ENCODE measurements at places on chromosomes 6 and 20.

GRCh38 chr20:61119273-61119672 is 132.8 kb upstream of the CDH4 start:
- no peak for DNase-seq

DNA sequence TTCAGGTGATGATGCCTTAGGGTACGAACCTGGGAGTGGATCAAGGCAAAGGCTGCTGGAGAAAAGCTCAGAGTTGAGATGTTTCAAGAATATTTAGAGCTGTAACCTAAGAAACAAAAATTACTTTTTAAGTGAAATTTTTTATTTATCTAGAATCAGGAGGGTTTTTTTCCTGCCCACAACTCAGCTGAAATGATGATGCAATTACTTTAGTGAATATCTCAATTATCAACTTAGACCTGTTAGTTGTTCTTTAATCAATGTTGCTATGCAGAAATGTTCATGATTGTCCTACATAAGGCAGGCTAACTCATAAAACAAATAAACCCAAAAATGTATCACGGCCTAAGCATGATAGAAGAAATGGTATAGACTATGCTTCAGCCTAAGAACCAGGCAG is 50.3 kb downstream of the TPBG start:
- no peak for DNase-seq

- DNase-seq: no peak
These were observed 120.4 kb upstream of the PLCB4 start for GRCh38 chr20:8948442-8949020.

DNA sequence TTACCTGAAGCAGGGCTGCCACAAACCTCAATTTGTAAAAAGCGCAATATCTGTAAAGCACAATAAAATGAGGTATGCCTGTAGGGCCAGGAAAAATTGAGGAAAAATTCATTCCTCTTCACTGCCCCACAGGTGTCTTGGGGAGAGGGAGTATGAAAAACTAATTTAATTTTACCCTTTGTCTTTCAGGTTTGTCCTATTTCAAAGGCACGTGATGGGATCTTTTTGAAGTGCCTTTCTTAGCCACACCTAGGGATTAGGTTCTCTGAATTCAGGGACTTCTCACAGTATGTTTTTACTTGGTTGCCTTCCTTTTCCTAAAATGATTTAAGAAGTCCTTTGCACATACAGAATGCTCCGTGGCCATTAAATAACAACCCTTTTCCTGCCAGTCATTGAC is 71.9 kb downstream of the NCOA3 start:
- DNase-seq: no peak

DNA sequence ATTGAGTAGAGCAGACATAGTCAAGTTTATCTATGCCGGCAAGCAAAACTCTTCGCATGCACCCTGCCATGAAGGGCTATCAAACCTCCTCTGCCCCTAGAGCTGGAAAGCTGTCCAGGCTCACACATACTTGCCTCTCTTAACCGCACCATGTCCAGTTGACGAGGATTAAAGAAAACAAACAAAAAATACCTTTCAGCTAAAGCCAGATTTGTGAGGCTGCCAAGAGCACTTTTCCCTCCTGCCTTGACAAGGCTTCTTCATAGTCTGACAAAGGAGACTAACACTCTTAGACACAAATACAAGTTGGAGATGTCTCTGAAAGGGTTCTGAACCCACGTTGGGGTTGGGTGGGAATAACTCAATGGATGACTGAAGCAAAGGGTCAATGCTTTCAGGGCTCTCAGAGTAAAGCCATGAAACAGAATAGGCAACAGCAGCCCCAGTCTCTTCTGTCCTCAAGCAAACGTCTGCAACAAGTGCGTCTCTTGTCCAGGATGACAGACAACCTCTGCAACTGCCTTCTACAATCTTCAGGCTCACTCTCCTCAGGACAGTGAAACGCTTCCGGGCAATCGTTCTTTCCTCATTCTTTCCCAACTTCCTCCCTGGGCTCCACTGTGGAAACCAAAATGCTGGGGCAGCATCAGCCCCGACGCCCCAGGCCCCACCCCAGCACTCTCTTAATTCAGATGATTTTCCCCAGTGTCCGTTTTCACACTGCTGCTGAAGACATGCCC is 57.8 kb downstream of the AGPAT4 start:
- no peak for DNase-seq

DNA sequence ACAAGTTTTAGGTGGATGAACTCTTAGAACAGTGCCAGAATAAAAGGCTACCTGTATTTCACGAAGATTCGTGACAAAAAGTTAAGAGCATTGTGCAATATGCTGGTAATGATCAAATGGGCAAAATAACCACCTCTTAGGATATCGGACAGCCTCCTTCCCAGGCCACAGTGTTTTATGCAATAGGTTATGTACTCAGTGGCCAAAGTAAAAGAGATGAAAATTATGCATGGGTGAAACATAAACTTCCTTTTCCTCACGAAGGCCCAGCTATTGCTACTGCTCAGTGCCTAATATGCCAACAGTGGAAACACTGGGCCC is 153.6 kb upstream of the SIM1 start:
- no peak for DNase-seq

DNA sequence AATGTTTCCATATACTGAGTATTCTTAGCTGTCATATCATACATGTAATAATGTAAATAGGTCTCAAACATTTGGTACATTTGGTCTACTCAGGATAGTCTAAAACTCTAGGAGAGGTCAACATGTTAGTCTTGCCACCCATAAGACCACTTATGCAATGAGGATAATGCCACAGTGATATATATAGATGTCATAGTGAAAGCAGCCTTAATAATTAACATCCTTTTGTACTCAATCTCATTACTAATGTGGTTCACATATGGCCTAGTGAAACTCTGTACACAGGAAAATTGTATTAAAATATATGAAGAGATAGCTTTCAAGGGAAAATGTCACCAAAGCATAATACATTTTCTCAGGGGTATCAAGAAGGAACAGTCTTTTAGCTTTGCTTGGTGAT is 577.9 kb downstream of the TFAP2B start:
- no peak for DNase-seq

Measured in right atrium auricular region (tissue), 2 donors.